ENCODE measurements at places on chromosomes 12 and 14.
A peak's percentile ranks its signal among the peaks of the same experiment; 100 is the strongest.

DNA sequence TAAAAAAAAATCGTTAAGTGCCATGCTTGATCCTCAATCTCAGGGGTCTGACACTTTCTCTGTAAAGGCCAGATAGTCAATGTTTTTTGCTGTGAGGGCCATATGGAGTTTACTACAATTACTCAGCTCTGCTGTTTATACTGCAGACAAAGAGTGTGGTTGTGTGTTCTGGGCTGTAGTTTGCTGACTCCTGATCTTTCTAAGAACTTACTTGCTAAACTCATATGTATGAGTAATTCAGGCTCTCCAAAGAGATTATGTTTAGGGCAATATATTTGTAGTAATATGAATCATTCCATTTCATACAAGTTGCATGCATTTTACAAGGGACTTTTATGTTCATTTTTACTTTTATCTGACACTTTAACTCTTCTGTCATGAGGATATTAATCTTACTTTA lies 188.2 kb downstream of the TMTC2 start:
- DNase-seq, result no peak

DNA sequence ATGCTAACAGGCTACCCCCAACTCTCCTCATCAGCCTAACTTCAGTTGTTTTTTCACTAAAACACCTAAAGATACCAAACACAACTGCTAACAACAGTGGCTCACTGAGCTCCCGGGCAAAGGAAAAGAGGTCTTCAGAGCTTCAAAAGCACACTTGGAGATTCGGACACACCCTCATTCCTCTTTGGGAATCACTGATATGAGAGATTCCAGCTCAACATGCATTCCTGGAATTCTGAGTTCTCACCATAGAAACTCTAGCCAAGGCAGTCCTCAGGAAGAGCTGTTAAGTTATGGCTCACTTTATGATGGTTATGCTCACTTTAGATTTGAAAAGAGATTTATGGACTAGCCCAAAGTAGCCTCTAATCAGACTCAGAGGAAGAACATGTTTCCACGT lies 40.1 kb downstream of the STXBP6 start:
- no peak for DNase-seq

- no peak for DNase-seq
These were observed 110.4 kb downstream of the SLC6A15 start for GRCh38 chr12:84802161-84802560.

DNA sequence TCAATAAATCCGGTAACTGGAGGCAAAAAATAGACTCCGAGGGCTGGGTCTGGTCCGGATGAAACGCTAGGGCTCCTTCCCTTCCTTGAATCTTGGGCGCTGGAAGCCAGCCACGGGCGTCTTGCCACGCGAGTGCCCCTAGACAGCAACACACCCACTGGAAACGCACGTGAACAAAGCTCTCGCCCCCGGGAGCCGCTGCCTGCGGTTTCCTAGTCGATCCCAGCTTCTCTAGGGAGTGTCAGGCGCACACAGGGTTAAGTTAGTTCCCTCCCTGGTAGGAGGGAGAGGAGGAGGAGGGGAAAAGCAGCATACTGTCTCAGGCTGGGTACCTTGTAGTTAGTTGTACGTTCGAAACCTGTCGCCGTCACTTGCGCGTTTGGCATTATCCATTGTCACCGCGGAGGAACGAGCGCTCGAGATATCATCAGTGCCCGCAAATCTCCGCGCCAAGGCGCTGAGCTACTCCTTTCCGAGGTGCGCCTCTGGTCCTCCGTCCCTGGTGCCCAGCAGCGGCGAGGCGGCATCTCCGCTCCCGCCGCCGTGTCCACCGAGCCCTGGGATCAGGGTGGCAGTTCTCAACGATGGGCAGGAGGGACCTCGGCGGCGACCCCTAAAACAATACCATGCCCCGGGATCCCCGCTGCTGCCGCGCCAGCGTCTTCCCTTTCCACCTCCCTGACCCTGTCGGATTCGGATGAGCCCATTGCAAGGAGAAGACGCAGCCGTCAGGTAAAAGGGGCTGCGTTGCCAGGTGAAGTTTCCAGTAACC lies at the start of gene FLRT2:
Gene FLRT2, plus strand, starts transcription at position 342 of the 772 bp plus-strand sequence. CDS start 91,371 bp downstream, outside the sequence.
- DNase-seq, result no peak

DNA sequence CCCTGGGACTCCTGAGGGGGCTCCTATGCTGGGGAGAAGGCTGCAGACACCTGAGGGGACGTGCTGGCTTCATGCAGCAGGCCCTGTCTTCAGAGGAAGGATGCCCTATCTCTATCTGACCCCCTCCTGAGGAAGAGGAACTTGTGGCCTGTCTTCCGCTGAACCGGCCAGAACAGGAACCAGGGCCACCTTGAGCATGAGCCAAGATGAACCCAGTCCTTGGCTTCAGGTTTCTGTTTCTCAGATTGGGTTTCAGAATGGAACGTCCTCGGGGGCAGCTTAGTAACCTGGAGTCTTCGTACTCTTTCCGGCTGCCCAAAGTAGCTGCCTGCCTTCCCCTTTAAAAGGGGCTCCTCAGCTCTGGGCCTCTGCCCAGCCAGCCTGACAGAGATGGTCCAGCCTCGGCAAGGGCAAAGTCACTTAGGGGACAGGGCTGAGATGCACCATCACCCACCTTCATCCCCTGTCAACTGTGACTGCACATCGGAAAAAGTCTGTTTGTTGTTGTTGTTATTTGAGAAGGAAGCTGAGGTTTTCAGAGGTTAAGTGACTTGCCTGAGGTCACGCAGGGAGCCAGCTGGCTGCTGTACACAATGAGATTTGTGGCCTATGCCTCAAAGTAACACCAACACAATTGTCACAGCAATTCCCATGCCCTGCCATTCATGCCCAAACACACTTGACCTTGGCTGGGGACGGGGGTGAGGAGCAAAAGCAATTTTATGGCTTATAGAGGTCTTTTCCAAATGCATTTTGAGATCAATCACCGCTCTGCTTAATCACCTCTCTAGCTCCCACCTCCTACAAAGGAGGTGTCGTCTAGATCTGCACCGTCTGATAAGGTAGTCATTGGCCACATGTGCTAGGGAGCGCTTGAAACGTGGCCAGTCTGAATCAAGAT lies 13.4 kb downstream of the ASB2 start:
- DNase-seq, result no peak

DNA sequence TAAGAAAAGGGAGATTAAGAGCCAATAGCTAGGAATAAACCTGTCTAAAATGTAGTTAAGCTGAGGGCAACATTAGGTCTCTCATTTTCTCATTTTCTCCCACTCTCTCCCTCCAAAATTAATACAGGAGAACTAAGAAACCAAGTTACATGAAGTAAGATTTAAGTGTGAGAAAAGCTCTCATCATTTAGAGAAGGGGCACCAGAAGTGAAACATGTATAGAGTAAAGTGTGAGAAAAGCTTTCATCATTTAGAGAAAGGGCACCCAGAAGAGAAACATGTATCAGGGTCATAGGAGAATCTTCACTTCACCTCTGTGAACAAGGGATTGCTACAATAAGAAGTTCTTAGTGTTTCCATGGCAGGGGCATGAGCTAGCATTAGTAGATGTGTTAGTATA lies 132.4 kb upstream of the CNTN1 start:
- no peak for DNase-seq

DNA sequence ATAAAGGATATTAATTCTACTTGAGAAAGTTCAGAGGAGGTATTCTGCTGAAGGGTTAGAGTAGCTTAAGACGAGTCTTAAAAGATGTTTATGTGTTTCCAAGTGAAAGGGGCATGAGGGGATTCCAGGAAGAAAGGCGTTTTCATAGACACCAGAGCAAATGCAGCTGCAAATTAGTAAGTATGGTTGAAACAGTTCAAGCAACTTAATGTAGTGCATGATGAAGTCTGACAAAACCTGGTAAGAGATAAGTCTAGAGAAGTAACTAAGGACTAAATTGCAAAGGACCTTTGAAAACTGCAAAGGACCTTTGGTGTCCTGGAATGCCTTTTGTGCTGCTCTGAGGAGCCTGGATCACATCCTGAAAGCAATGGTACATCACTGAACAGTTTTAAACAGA lies 11.5 kb downstream of the LUM start:
- no peak for DNase-seq

DNA sequence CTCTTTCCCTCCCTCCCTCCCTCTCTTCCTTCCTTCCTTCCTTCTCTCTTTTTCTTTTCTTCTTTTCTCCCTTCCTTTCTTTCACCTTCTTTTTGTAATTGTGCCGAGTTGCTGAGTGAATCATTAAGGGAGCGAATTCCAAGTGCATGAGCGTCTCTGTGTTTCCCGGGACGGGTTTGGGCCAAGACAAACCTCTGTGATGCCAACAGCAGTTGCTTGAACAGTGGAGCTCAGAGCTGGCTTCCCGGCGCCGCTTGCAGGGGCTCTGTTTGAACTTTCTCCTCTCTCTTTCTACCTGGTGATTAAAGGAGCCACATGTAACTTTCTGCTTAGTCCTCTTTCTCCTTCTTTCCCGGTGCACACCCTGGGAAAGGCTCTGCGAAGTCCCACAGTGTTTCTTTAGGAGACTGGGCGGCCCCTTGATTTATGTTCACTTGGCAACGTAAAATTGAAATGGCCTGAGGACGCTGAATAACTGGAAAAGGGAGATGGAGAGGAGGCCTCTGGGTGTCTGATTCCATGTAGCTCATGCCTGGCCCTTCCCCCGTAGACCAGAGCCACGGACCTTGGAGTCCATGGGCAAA lies 33.7 kb upstream of the MAP1LC3B2 start:
- no peak for DNase-seq

- DNase-seq, result no peak
These were observed 58.0 kb upstream of the PSMA6 start for GRCh38 chr14:35234012-35234805.

GRCh38 chr12:19382111-19382526 lies 57.2 kb upstream of the AEBP2 start:
- peak; percentile 6 for DNase-seq

DNA sequence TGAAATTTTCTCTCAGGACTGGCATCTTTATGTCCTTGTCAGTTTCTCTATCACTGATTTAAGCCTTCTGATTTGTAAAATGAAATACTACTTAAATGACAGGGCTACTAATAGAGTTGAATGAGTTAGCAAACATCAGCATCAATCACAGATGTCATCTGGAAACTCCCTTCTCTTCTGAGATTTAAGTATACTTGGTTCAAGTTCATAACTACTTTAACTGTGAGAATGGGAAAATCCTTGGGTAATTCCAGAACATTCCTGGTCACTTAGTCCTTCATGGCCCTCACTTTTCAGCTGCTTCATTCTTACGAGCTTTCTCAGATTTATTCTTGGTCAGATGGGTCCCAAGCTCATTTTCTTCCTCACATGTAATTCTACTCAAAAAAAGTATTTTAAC lies 1655.3 kb upstream of the FLRT2 start:
- DNase-seq, result no peak

DNA sequence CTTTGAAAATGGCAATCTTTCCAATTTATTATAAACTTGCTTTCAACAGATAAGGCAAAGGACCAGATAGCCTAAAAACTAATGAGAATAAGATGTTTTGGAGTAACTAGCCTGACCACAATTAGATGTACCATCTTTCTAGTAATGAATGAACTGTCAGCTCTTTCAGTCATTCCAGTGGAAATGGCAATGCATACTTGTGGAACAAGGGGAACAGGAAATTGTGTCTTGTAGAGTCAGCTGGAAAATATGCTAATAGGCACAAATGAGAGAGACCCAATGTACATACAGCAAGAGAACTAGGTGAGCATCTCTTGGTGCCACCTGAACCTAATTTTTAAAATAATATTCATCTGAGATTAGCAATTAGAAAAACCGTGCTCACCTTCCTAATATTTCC lies 76.1 kb upstream of the GPHB5 start:
- no peak for DNase-seq

GRCh38 chr12:126358806-126359205 lies 1293.6 kb downstream of the AACS start:
- DNase-seq, result no peak

DNA sequence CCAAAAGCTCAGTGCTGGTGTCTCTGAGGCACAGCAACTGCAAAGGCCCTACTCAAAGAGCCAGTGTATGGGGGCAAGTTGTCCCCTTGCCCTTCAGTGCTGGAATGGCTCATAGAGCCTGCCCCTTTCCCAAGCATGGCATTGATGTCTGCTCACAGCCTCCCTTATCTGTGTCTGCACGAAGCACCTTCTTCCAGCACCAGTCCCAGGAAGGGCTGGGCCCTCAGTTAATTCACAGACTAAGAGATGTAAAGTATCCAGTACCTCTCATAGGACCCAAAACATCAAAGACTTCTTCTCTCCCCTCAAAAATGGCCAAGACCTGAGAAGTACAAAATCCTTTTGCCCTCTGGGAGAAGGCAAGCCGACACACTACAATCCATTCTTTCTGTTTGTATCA lies 1.6 kb upstream of the CMAS start:
- no peak for DNase-seq

GRCh38 chr12:13536219-13536910 lies 339.8 kb downstream of the EMP1 start:
- no peak for DNase-seq

DNA sequence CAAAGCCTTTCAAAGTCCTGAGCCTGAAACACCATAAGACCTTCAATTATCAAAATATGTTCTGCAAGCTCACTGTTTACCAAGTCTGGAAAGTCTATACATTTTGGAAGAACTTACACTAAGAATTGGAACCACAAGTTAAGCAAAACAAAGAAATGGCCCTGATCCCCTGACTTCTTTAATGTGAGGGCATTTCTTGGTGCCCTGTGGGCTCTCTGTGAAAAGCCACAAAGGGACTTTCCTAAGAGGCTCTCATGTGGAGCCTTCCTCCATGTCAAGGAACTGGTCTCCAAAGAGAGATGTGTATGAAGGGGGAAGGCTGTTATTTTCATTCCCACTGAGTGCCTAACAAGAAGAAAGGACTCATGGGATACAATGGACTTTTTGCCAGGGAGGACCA lies 13.5 kb upstream of the MYH6 start:
- DNase-seq, result no peak

GRCh38 chr14:72524295-72524629 lies 369.6 kb downstream of the DPF3 start:
- no peak for DNase-seq

DNA sequence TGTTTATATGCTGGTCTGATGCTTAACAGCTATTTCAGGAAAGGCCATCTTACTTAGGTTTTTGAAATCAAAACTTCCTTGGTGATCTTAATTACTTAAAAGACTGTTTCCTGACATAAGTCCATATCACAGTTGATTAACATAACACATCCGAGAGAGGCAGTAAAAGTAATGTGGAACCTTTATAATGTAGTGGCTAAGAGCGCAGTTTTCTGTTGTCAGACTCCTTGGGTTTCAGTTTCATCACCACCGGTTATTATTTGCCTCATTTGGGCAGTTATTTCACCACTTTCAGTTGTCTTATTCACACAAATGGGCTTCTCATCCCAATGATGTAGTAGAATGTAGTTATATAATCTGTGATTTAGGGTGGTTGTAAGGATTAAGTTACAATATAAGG lies 30.9 kb downstream of the TBC1D15 start:
- DNase-seq, result no peak

GRCh38 chr14:69611172-69612013 lies at the start of gene SUSD6:
TSS of gene SUSD6 (plus strand) at chr14:69611596. CDS start at chr14:69658593, 46,997 bp downstream.
- DNase-seq, result peak; percentile 76

DNA sequence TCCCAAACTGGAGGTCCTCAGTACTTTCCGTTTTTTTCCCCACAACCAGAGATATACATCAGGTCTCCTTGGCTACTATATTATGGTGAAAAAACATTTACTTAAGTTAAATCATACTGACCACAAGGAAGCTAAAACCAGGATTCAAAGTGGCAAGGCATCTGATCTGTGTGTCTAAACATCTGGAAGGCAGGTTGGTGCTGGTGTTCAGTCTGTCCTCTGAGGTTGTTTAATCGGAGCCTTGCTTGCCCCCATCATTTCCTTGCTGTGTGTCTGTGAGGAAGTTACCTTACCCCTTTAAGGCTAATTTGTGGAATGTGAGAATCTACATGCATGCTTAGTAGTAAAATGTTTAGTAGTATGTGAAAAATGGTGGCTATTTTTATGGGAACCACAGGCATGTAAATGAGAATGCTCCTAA lies 75.6 kb downstream of the GALNT4 start:
- no peak for DNase-seq
